Activated CD8-positive, alpha-beta T cell treated with anti-CD3 and anti-CD28 coated beads, Interleukin-2, amount 10 ng/mL, durations not matched to agents 7 days and 5 days (primary cell): ENCODE measurements at places on chromosomes 11 and 22. TPM values are rescaled to one million over a fixed set of nuclear protein-coding genes. Genes with fewer than 3 reads are reported as not detected.

GRCh38 chr11:110297726-110298300, 1.4 kb upstream of the RDX start:
- DNase-seq, result no peak
- peaks cover 14% of the 10 kb centered on the region for H3K36me3 ChIP-seq
- H3K4me1 ChIP-seq, result peaks cover 35% of the 10 kb centered on the region
- H3K27ac ChIP-seq, result no peak overlapping the region
- no peaks in the 10 kb centered on the region for H3K27me3 ChIP-seq

GRCh38 chr11:69075421-69076128, 26.8 kb downstream of the TPCN2 start:
- no peak overlapping the region for H3K4me3 ChIP-seq
- peaks cover 16% of the 10 kb centered on the region for H3K36me3 ChIP-seq
- peaks cover 16% of the 10 kb centered on the region for H3K4me1 ChIP-seq
- DNase-seq, result no peak
- H3K27ac ChIP-seq, result peak overlapping the region; percentile 8
- no peaks in the 10 kb centered on the region for H3K27me3 ChIP-seq

DNA sequence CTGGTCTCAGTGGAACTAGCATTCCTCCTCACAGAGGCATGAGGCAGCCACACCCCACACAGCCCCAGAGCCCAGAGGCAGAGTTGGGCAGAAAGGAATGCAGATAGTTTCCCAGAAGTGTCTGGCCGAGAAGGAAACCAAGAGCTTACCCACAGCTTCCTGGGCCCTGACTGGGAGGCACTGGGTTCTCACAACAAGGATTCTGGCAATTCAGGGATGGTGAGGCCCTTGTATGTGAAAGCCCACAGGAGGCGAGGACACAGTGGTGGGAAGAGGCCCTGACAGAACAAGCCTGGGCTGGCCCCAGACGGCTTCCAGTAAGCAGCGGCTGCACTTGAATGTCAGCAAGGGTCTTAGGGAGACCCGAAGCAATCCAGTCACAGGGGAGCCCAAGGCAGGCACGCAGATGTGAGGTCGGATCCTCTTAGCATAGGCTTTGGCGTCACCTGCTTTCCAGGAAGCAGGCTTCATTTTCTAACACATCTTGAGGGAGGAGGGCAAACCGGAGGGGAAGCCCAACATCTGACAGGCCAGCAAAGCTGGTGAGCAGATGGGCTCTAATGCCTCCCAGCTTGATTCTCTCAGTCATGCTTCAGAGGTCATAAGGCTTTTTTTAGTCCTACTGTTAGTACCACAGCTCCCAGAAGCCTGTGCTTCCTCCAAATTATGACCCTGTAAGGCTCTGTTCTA, 78.3 kb upstream of the AKIP1 start:
- peak; percentile 36 for DNase-seq
- peaks cover 17% of the 10 kb centered on the region for H3K4me1 ChIP-seq
- H3K27me3 ChIP-seq, result peaks cover 12% of the 10 kb centered on the region
- H3K36me3 ChIP-seq, result no peaks in the 10 kb centered on the region

GRCh38 chr11:16800382-16800781, 61.9 kb downstream of the C11orf58 start:
- no peak overlapping the region for H3K4me3 ChIP-seq
- no peak for DNase-seq
- H3K27ac ChIP-seq, result no peak overlapping the region
- H3K36me3 ChIP-seq, result no peaks in the 10 kb centered on the region
- H3K27me3 ChIP-seq, result peaks cover 4% of the 10 kb centered on the region

The CNTF gene
- total RNA-seq, result 2.8 TPM
